Neuronal stem cell (in vitro differentiated cells): ENCODE measurements at places on chromosomes 13 and 19.

GRCh38 chr13:22106058-22106457 is 435.2 kb downstream of the FGF9 start:
- no peak for DNase-seq

- no peak for DNase-seq
Observed at GRCh38 chr13:112854321-112854720, 114.7 kb upstream of the MCF2L start.

DNA sequence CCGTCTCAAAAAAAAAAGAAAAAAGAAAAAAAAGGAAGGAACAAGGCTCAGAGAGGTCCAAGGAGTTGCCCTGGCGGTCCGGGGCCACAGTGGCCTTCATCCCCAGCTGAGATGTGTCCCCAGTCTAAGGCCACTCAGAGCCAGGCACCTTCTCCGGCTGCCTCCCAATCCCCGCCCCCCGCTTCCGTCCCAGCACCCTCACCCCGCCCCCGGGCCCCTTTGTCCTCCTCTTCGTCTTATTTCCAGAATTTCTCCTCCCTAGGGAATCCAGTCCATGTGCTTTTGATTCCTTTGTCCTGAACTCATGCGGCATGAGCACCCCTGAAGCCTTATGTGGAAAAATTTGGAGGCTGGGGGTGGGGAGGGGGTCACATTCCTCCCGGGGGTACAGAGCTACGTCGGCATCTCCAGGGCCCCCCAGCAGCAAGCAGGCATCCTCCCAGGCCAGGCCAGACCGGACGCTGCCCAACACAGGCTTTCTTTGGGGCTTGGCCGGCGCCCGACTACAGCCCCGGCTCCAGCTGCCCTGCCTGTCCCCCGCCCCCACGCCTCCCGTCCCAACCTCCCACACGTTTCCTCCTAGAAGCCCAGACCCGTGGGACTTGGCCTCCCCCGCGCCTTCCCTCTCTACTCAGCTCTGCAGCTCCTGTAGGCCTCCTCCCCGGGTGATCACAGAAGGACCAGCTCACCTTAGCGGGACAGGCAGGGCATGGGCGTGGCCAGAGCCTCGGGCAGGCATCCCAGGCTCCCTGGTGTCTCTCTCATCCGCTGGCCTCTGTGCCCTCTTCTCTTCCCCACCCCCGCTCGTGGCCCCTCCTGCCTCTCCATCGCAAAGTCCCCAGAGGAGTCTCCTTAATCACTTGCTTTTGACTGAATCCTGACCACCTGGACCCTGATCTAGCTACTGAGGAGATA is 17.8 kb upstream of the ADGRE5 start:
- peak; percentile 40 for DNase-seq

DNA sequence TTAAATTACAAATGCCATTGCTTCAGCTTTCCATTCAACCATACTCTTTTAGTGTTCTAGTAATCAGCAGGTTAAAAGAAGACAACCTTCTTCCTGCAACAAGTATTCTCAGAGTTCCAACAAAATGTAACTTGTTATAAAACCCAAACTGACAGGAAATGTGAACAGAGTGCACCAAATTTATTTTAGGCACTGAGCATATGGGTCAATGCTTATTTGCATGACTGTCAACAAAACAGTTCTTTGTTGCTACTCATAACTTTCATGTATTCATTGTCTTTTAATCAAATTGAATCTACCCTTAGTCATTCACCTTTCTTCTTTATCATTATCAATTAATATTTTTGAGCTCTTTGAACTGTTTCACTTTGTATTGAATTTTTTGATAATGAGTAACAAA is 554.1 kb downstream of the DACH1 start:
- no peak for DNase-seq

DNA sequence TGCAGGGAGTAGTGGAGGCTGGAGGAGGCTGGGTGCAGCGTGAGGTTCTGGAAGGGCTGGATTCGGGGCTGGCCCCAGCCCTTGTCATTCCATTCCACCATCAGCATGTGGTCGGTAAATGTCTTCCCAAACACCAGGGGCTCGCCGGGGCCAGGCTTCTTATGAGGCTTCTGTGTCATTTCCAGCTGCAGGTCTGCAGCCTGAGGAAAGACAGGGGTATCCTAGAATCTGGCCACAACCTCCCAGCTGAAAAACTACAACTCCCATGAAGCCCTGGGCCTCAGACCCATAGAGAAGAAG is 4.4 kb downstream of the BCAT2 start:
- no peak for DNase-seq

GRCh38 chr19:1844513-1845124 is 3.7 kb downstream of the REXO1 start:
- no peak for DNase-seq

DNA sequence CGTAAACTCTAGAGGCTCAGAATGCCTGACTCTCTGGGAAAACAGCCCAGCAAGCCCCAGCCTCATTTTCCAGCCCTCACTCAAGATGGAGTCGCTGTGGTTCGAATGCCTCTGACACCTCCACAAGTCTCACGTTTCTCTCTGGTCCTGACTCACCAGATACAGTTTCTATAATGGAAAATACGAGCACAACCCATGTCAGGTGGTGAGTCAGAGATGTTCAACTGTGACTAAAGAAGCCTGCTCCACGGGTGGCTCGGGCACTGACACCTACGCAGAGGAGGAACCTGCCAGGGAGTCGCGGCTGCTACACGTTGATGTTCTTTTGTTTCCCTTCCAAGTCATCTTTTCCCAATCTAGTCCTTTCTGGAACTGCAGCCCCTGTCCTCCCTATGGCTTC is 87.1 kb upstream of the STK24 start:
- DNase-seq: no peak

GRCh38 chr13:20232556-20233277 is 598 bp upstream of the GJB6 start:
- DNase-seq: no peak

GRCh38 chr13:26965952-26966700 is 205.5 kb downstream of the USP12 start:
- no peak for DNase-seq

- no peak for DNase-seq
Observed at GRCh38 chr13:21556051-21556450, 47.9 kb downstream of the MICU2 start.

DNA sequence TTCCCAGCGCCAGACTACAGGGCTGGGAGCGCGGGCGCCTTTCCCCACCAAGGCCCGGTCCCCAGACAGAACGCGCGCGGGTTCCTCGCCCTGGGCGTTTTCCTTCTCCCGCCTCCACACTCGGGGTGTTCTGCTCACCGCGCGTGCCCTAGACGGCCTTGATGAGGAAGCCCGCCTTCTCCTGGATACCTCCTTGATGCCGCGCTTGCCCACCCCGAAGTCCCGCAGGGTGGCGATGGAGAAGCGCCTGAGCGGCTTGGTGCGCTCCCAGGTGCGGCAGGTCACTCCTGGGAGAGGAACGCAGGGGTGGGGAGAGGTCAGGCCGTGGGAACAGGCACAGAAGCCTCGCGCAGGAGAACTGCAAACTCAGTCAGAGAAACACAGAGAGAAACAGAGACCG is 34.8 kb downstream of the CYP2B6 start:
- DNase-seq: no peak

- DNase-seq: no peak
Observed at GRCh38 chr13:99797691-99798090, 173.9 kb downstream of the ZIC5 start.

- DNase-seq: no peak
Observed at GRCh38 chr13:43391036-43391435, 367.6 kb downstream of the DNAJC15 start.

GRCh38 chr13:85266771-85267170 is 532.4 kb downstream of the SLITRK6 start:
- no peak for DNase-seq

DNA sequence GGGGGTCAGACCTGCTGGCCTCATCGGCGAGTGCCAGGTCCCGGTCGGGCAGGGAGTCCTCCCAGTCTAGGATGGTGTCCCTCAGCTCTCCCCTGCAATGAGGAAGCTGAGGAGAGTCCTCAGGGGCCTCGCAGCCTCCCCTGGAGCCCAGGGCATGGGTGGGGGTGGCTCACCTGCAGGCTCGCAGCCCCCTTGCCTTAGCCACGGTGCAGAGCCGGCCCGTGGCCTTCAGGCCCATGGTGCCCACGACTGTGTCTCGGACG is 6.8 kb downstream of the SIRT6 start:
- no peak for DNase-seq

DNA sequence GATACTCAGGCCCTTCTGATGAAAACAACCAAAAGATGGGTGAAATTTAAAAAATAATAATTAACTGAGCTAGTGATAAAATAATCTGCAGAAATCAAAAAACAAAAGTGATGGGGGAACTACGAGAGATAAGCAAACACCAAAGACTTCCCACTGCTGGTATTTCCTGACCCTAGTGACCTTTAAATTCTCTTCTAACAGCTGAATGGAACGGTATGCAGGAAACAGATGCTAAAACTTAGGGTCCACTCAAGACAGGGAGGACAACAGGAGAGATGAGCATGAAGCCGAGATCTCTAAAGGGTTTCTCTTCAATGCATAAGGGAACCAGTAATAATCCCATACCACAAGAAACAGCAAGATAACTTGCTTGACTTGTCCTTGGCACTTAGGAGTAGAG is 50.8 kb downstream of the USP12 start:
- no peak for DNase-seq

GRCh38 chr13:21149568-21149967 is 26.8 kb downstream of the SKA3 start:
- no peak for DNase-seq

DNA sequence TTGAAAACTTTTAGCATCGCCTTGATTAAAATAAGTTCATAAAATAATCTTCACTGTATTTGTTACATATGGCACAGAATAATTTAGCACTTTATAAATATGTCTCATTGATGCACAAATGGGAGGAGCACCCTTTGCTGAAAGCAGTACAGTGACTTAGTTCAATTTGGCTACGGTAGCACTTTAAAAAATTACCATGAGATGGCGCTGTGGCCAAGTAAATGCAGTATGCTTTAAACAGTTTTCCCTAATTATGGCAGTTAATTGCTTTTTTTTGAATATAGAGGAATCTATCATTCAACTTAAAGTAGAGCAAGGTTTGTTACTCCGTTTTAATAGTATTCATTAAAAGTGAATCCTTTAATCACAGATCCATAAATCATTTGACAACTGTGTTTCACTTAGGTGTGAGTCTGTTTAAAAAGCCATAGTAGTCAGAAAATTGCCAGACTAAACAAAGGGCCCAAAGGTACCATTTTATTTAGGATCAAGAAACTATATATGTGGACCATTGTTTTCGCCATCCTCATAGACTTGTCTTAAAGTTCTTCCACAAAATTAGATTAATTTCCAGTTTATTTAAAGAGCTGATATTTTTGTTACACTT is 34.7 kb upstream of the ESD start:
- DNase-seq: peak; percentile 52

GRCh38 chr13:24264976-24265375 is 44.4 kb upstream of the C1QTNF9 start:
- DNase-seq: no peak

DNA sequence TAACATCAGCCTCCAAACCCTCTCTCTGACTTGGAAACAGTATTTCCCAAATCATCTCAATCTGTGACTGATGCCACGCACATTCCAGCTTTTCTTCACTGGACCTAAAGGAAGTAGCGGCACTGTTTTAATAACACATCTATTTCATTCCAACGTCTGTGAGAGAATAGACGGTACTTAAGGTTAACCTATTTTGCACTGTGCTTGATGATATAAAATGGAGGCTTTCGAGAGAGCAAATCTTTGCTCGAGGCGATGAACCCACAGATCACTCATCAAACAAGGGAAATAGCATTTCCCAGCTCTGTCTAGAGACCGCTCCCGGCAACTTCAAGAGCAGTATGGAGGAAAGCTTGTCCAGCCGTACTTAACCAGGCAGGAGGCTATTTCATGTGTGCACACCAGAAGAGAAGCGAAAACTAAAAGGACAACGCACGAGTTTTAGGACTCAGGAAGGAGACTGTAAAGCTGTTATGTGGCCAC is 2.9 kb downstream of the UBL3 start:
- DNase-seq: no peak

GRCh38 chr13:79966493-79966895 is 374.4 kb downstream of the SPRY2 start:
- no peak for DNase-seq

- DNase-seq: no peak
Observed at GRCh38 chr13:98997738-98998641, 20.1 kb upstream of the DOCK9 start.

GRCh38 chr19:11166281-11167142 is 10.9 kb upstream of the SPC24 start:
- no peak for DNase-seq

DNA sequence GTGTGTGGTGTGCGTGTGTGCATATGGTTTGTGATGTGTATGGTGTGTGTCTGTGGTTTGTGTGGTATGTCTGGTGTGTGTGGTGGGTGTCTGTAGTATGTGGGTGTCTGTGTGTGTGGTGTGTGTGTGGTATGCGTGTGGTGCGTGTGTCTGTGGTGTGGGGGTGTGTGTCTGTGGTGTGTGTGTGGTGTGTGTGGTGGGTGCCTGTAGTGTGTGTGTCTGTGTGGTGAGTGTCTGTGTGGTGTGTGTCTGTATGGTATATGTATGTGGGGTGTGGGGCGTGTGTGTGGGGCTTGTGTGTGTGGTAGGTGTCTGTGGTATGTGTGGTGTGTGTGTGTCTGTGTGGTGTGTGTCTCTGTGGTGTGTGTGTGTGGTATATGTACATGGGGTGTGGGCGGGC is 300.7 kb downstream of the TEX29 start:
- DNase-seq: no peak

DNA sequence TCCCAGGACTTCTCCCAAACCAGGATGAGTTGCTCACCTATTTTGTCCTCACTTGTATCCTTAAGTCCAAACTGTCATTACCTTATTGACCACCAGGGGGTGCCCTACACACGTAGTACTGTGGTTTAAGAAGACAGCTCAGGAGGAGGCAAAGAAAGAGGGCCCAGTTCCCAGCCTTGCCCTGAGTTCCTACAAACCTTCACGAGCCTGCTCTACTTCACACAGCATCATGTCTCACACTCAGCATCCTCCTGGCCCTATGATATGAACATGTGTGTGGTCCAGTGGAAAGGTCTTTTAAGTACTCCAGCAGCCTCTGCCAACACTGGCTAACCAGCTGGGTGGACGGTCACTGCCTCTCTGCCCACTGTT is 8.1 kb upstream of the ZNF784 start:
- DNase-seq: peak; percentile 92

- DNase-seq: no peak
Observed at GRCh38 chr19:13214036-13214730, 64.0 kb downstream of the IER2 start.

- DNase-seq: no peak
Observed at GRCh38 chr19:36972571-36972970, 56.4 kb downstream of the ZNF568 start.

GRCh38 chr13:49446473-49446872 is 2.4 kb downstream of the SETDB2 start:
- DNase-seq: no peak

- no peak for DNase-seq
Observed at GRCh38 chr13:100529666-100530377, 58.8 kb downstream of the GGACT start.

GRCh38 chr13:112769615-112770014 is 79.8 kb downstream of the ATP11A start:
- DNase-seq: no peak

GRCh38 chr19:55082020-55082851 is 6.6 kb downstream of the EPS8L1 start:
- no peak for DNase-seq
